Retina (tissue), 1 donor: ENCODE measurements at places on chromosomes 16 and 17.

- DNase-seq, result no peak
These were observed 54.8 kb upstream of the ZC3H18 start for GRCh38 chr16:88515371-88515770.

DNA sequence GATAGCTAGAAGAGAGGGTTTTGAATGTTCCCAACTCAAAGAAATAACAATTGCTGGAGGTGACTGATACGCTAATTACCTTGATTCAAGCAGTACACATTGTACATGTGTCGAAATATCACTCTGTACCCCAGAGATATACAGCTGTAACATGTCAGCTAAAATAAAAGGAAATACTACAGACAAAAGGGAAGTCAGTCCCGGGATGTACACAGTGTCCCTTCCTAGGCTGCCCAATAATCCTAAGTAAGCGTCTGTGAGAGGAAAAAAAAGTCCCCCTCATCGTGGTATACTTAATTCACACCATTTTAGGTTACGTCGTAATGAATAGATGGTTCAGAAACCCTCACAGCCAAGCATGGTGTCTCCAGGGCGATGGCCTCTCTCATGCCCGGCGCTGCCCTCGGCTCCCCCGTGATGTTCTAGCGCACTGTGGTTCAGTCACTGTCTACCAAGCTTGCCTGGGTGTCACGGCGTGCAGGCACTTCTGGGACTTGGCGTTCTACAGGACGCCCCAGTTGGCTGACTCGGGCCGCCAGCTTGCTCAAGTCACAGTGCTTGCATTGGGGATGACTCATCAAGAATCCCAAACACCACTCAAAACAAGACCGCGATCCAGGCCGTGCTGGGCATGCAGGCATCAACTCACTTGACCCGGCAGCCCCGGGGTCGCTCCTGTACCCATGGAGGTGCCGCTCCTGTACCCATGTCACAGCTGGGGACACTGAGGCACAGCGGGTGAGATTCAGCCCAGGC is 27.6 kb downstream of the CCDC40 start:
- DNase-seq, result no peak

- DNase-seq, result no peak
These were observed 37.7 kb upstream of the CDH3 start for GRCh38 chr16:68607443-68607842.

GRCh38 chr17:80852476-80853015 is 139.1 kb upstream of the CHMP6 start:
- no peak for DNase-seq

DNA sequence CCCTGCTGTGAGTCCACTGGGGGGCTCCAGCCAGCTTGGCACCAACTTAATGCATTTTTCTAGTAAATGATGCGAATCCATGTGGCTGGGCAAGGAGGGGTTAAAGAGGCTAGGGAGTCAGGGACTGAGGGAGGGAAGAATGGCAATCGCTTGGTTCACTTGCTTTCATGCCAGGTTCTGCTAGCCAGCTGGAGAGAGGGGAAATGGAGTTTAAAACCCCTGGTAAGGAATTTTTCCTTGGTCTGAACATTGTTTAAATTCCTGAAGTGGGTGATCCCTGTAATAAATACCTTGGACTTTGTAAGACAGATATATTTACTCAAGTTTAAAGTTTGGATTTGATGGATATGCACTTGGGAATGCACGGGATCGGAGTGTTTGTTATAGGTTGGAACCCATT is 22.8 kb downstream of the ANKFN1 start:
- DNase-seq, result no peak

GRCh38 chr16:79950932-79951719 is 350.6 kb upstream of the MAF start:
- DNase-seq, result no peak

- peak; percentile 39 for DNase-seq
These were observed 26.2 kb downstream of the USP43 start for GRCh38 chr17:9671559-9671958.

- peak; percentile 0 for DNase-seq
These were observed 97.5 kb downstream of the METRNL start for GRCh38 chr17:83176623-83177583.

GRCh38 chr17:40750391-40750790 is 4.7 kb downstream of the KRT25 start:
- no peak for DNase-seq

- DNase-seq, result peak; percentile 39
These were observed 44.5 kb downstream of the MEAK7 start for GRCh38 chr16:84459941-84460405.

GRCh38 chr16:85676466-85676865 is 12.3 kb downstream of the GINS2 start:
- no peak for DNase-seq
